Psoas muscle (tissue), 8 donors: ENCODE measurements at places on chromosomes 11 and 22. TPM values are rescaled to one million over a fixed set of nuclear protein-coding genes. Genes with fewer than 3 reads are reported as not detected.

MAP6 gene
- 0.56 TPM for total RNA-seq

PRMT3 gene
- total RNA-seq: 17.2 TPM

CALCA gene
- not detected for total RNA-seq

SEC14L3 gene
- not detected for total RNA-seq

CCDC81 gene
- total RNA-seq: 0.52 TPM

SLC17A6 gene
- total RNA-seq: not detected

OR2AG2 gene
- not detected for total RNA-seq

MMP8 gene
- total RNA-seq: 0.59 TPM

RGL4 gene
- not detected for total RNA-seq

BARX2 gene
- total RNA-seq: 6.0 TPM

C11orf16 gene
- total RNA-seq: not detected

GRCh38 chr22:28986366-28986765 lies 75.3 kb downstream of the C22orf31 start:
- no peak for DNase-seq

- peak; percentile 72 for DNase-seq
Observed at GRCh38 chr11:64849598-64850356, 5.3 kb upstream of the CDC42BPG start.

GRCh38 chr22:23179381-23180299 lies 669 bp upstream of the BCR start:
- DNase-seq: peak; percentile 37

- no peak for DNase-seq
Observed at GRCh38 chr11:128318856-128319474, 268.4 kb downstream of the ETS1 start.

DNA sequence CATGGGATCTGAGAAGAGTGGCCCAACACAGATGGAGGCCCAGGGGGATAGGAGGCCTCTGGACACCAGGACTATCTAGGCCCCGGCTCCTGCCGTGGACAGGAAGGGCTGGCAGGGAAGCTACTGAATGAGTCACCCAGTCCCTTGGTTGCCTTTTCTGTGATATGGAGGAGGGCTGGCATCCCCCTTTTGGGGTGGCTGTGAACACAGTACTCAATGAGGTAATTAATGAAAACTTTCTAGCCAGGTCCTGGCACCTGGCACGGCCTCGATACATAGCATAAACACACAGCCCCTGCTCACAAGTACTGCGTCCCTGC lies 163.2 kb downstream of the CHST1 start:
- DNase-seq: no peak

- no peak for DNase-seq
Observed at GRCh38 chr11:23099256-23099655, 239.0 kb upstream of the CCDC179 start.

- DNase-seq: no peak
Observed at GRCh38 chr22:49053578-49053977, 774.1 kb downstream of the BRD1 start.
